ENCODE measurements at places on chromosomes 6 and 20.

DNA sequence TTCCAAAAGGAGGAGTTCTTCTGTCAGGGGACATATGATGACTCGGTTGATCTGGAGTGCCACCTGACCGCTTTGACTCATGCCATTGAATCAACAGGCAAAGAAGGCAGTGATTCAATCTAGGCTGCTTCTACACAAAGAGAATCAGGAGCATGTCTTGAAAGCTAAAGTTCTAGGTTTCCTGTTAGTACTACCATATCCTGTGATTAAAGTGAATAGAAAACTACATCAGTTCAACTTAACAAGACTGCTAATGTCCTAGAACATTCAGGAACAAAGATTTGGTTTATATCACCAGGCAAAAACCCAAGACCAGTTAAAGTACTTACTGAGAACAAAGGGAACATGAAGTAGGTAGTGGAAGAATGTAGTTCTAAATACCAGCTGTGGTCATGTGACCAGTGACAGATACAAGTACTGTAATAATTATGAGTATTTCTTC, 216.8 kb upstream of the SGK1 start:
- no peak for DNase-seq

DNA sequence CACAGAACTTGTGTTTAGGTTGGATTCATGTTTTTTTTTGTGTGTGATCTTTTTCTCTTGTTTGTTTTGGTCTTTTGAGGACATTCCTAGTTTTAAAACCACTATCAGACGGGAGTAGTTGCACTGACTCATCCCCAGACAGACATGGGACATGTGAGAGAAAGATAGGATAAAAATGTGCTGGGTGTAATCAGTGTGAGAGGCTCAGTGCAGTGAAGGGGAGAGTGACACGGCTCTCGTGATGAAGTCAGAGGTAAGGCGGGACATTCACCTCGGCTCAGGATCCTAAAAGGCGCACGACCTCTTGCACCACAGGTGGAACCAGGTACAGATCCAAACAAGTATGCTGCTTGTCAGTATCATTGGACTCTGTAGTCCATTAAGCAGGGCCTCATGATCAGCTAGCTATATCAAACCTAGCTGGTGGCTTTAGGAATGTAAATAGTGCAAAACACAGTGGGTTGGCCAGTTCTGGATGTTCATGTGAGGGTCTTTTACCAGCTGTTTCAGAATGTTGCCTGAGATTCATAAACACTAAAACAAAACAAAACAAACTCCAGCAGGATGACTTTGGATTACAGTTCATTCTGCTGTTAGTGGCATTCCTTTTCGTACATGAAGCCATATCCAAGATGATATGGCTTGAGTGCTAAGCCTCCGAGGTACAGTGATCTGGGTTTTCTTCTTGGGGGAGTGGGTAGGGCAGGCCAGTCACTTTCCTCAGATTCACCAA, 18.0 kb downstream of the FOXO3 start:
- DNase-seq: no peak

GRCh38 chr6:157530126-157530525, 149.1 kb downstream of the ZDHHC14 start:
- no peak for DNase-seq

GRCh38 chr20:45407067-45407745, 883 bp upstream of the DBNDD2 start:
- no peak for DNase-seq

GRCh38 chr6:17096096-17096495, 5.8 kb upstream of the STMND1 start:
- no peak for DNase-seq

Data from stimulated activated CD8-positive, alpha-beta memory T cell treated with anti-CD3 and anti-CD28 coated beads, Interleukin-7, amount 100 ng/mL, for 4 hours (primary cell).